ENCODE measurements at places on chromosomes 11 and 22.

DNA sequence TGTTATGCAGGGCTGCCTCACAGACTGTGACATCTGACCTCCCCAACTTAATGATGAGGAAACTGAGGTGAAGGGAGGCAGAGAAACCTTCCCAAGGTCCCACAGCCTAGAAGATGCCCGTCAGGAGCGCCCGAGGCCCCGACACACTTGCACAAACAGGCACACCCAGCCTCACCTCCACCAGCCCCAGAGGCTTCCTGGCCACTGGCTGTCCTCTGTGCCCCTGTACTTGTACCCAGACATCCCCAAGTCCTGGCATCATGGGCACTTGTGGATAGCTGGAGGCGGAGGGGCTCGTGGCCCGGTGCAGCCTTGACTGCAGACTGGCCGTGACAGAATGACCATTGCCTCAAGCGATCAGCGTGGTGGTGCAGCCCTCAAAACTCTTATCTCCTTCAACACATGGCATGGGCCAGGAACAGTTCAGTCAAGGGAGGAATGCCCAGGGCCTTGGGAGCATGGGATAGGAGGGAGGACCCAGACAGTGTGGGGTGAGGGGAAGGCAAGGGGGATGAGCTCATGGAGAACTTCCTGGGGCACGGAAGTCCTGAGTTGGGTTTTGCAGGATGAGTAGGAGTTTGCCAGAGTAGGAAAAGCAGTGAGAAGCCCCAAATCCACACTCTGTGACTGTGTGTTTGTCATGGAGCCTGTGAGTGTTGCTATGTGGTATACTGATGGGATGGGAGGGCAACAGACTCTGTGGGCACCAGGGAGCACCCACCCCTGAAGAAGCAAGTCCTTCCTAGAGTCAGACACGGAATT lies 25.8 kb upstream of the PPARA start:
- DNase-seq: no peak

GRCh38 chr11:12286606-12287005 lies 90.8 kb upstream of the PARVA start:
- no peak for DNase-seq

- DNase-seq: no peak
Observed at GRCh38 chr22:19068784-19069271, 53.4 kb downstream of the DGCR2 start.

GRCh38 chr22:26318975-26319374 lies 110.1 kb upstream of the ASPHD2 start:
- no peak for DNase-seq

DNA sequence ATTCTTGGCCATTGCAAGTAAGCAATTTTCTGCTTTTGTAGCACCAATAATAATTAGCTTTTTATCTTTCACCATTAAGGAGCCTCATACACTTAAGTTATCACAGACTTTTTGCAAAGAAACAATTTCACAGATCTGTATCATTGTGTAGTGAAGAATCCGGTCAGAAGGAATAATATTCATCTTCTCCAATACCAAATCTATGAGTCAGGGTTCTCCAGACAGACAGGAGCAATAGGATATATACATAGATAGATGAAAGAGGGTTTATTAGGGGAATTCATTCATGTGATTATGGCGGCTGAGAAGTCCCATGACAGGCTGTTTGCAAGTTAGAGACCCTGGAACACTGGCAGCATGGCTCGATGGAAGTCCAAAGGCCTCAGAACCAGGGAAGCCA lies 82.9 kb upstream of the UBASH3B start:
- DNase-seq: no peak

DNA sequence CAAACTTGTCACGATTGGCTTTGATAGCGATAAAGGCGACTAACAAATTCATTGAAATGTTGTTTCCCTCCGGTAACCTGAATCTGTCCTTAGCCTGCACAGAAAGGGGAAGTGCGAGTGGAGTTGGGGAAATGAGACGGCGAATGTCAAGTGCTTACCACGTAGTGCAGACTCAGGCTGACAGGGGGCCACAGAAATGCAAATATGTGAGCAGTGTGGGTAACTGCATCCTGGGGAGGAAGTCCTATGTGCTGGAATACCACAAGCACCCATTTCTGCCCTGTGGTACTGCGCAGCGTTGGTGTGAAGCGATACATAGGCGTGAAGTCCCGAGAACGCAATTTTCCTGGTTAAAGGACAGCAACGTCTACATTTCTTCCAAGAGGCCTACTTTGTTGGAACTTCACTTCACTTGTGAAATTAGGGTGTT lies 869 bp upstream of the EIF4ENIF1 start:
- peak; percentile 21 for DNase-seq

DNA sequence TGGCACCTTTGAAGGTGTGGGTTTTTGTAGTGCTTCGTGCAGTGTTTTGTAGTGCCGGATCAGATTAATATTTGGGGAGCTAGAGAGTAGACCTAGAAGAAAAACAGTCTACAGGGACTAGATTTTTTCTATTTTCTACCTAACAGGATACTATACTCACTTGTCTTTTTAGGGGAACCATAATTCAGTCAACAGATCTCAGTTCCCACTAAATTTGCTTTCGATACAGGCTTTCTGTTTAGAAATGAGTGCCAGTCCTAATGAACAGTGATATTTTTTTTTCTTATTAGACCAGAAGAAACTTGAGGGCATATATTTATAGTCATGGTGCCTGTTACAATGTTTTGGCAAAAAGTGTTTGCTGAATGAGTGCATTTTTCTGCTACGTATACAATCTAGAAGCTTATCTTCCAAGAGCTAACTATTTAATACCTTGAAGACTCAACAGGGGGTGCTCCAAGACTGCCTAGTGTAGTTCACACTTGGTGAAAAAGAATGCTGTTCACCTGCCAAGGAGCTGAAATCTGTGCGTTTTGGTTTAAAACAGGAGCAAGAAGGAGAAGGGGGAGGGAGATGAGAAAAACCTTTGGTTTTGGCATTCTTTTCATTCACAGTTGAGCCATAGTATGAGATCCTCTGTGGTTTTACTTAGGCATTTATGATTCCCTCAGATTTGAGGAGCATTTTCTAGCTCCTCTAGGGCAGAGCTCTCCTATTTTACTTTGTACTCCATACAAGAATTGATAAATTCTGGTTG lies 44.9 kb upstream of the VSTM5 start:
- no peak for DNase-seq

- no peak for DNase-seq
Observed at GRCh38 chr11:34001557-34002064, 49.9 kb upstream of the CAPRIN1 start.

GRCh38 chr22:17441326-17441725 lies 72.1 kb downstream of the CECR2 start:
- no peak for DNase-seq

- DNase-seq: no peak
Observed at GRCh38 chr11:7551571-7551970, 37.8 kb downstream of the PPFIBP2 start.

- no peak for DNase-seq
Observed at GRCh38 chr11:35030716-35031213, 108.2 kb upstream of the CD44 start.

DNA sequence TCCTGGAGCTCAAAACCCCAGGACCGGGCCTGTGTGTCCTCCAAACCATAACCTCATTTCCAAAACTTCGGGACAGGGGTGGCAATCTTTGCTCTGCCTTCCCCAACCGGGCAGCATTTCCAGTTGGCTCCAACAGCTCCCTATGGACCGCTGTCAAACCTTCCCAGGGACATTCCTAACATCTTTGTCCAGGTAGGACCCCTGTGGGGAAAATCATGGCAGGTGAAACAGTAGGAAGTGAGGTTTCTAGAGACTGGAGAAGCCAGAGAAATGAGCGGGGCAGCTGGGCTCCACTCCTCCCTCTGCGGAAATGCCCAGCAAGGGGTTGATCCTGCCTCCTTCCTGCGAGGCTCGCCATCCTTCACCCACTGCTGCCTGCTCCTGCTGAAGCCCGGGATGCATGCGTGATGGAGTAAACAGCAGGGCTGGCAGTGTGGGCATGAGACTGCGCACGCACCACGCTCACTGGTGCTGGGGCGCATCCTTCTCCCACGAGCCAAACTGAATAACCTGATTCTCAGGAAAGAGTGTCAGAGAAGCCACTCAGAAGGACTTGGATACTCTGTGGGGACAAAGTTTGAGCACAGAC lies 136.4 kb downstream of the BUD13 start:
- no peak for DNase-seq

DNA sequence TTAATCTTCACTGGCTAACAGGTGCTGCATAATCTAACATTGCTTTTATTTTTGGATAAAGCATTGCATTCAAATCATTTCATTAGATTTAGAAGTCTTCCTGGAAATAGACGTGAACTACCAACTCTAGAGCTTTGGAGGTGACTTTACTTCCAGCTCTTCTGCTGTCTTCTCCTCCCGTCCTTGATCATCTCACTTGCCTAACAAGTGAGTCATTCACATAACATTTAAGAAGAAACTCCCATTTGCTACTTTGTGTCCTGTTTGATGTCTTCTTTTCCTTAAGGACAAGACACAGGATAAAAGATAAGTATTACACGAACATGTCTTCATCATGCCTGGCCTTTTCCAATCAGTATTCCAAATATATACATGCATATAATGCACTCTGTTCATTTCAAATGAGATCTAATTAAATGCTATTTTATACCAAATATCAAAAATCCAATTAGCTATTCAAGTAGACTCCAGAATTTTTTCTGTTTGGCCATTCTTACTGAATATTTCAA lies 88.3 kb downstream of the BDNF start:
- DNase-seq: no peak

- no peak for DNase-seq
Observed at GRCh38 chr11:107606141-107606540, 15.2 kb downstream of the ELMOD1 start.

DNA sequence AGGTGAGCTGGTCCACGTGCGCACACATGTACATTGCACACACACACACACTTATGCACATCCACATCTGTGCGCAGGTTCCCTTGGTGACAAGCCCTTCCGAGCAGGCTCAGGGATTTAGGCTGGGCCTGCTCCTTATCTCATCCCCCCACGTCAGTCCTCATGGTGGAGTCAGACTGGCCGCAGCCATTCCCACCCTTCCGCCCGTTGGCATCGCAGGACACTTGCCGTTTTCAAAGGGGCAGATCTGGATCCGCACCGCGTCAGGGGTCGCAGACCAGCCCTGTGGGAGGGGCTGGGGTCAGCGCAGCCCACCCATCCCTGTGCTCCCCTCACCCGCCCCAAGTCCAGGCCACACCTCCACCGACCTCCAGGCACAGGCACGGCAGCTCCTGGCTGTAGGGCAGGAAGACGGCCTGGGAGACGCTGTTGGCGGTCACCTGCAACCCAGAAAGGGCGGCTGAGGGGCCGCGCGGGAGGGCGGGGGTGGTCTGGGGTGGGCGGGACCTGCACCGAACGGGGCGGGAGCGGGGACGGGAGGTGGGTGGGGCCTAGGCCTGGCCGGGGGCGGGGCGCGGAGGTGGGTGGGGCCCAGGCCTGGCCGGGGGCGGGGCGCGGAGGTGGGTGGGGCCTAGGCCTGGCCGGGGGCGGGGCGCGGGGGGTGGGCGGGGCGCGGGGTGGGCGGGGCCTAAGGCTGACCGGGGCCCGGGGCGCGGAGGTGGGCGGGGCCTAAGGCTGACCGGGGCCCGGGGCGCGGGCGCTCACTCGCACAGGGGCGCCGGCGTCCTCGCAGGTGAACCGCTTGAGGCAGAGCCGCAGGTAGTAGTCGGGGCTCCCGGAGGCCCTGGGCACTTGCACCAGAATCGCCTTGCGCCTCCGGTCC lies 13.3 kb downstream of the IL17REL start:
- DNase-seq: no peak

- DNase-seq: no peak
Observed at GRCh38 chr22:43843783-43844530, 18.4 kb downstream of the SULT4A1 start.

GRCh38 chr11:114202011-114202609 lies 94.1 kb upstream of the NNMT start:
- DNase-seq: no peak

- no peak for DNase-seq
Observed at GRCh38 chr11:79744941-79745340, 304.1 kb upstream of the TENM4 start.

DNA sequence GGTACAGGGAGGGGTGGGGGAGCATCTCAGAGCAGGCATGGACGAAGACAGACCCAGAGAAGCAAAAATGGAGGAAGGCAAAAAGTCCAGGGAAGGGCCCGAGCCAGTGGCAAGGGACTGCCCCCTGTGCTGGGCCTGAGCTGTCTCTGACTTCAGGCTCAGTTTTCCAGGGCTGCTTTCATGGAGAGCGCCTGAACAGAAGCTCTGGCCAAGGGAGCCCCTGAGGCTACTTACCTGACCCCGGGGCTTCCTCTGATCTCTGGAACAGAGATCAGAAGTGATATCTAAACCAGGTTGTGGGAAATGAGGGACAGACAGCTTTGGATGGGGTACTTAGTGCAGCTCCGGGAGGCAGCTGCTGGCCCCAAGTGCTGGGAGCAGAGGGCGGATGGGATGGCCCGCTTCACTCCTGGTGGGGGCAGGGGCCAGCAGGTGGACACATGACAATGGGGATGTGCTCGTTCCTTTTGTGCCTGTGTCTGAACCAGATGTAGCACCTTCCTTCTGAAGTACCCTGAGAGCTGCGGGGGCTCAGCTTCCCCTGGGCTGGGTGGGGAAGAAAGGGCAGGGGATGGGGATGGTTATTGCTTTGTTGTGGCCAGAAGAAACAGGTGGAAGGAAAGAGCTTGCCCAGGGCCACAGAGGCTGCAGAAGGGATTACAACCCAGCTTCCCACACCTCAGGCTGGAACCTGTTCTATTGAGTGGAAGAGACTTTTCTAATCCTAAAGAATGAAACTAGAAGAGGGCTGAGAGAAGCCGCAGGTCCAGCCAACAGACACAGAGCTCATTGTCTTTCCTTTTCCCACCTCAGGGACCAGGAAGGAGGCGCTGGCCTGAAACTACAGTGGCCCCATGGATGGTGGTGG lies 5.7 kb downstream of the LRRC10B start:
- DNase-seq: no peak

DNA sequence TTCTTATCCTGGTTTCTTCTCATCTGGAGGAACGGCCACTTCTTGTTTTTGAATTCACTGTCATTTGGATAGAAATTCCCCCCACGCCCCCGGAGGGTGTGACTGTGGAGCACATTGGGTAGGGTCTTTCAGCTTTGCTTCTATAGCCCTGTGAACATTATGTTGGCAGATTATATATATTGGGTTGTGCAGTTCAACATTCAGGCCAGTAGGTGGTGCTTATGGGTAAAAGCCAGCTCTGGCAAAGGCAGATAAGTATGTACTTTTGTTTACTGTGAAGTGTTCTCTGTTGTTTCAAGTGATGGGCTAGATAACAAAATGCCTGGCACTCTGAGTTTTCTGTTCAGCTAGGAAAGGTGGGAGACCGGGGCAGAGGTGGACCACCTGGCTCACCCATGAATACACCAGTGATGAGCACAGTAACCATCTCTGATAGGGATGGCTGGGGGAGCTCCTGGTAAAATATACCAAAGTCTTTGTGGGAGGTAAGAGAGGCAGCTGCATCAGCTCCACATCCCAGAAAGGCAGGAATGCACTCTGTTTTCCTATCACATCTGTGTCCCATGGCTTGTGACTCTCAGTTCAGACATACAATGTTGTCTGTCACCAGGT lies 1348.2 kb upstream of the RAG2 start:
- no peak for DNase-seq

GRCh38 chr11:43747130-43747802 lies 66.7 kb downstream of the HSD17B12 start:
- DNase-seq: no peak

- no peak for DNase-seq
Observed at GRCh38 chr11:134913391-134913790, 501.3 kb upstream of the B3GAT1 start.

- DNase-seq: no peak
Observed at GRCh38 chr11:67668192-67668551, 6.3 kb downstream of the ALDH3B2 start.
